ENCODE measurements at places on chromosomes 7 and 10.

- DNase-seq, result no peak
These were observed 171.9 kb downstream of the EBF3 start for GRCh38 chr10:129792141-129792540.

- no peak for DNase-seq
These were observed 187.9 kb downstream of the PCDH15 start for GRCh38 chr10:54613162-54613561.

- no peak for DNase-seq
These were observed 20.2 kb downstream of the DNAJB9 start for GRCh38 chr7:108589874-108590273.

GRCh38 chr10:71554671-71555070, 158.0 kb downstream of the CDH23 start:
- no peak for DNase-seq

- DNase-seq, result no peak
These were observed 10.4 kb downstream of the TMEM72 start for GRCh38 chr10:44921506-44921905.

- DNase-seq, result no peak
These were observed 7.3 kb downstream of the AGFG2 start for GRCh38 chr7:100546129-100546925.

DNA sequence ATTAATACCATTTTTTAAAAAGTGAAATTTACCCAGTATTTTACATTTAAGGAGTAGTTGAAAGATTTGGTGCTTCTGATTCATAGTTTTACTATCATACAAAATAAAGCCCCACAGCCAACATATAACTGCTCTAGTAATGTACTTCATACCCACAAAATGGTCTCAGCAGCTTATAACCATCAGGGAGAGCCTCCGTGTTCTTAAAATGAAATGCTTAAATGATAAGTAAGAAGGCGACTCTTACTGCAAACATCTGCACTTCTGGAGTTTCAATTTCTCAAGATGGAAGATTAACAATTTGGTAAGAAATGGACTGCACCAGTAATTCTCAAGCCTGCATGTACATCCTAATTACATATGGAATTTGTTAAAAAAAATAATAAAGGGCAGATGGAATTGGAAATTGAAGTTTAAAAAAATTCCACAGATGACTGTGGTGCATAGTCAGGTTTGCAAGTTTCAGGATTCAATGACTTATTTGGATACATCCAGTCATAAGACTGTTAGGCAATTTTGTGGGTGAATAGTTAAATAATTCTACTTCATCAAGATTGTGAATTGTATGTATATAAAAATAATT, 461.0 kb downstream of the KIF20B start:
- no peak for DNase-seq
